Astrocyte (in vitro differentiated cells and primary cell): ENCODE measurements at places on chromosomes 5 and 9. TPM values are rescaled to one million over a fixed set of nuclear protein-coding genes. Genes with fewer than 3 reads are reported as not detected.

GRCh38 chr5:164013077-164013670 is 507.8 kb downstream of the MAT2B start:
- no peaks in the 10 kb centered on the region for H3K36me3 ChIP-seq
- DNase-seq: peak; percentile 52
- no peaks in the 10 kb centered on the region for H3K4me1 ChIP-seq
- H3K27ac ChIP-seq: no peak overlapping the region
- H3K4me3 ChIP-seq: no peak overlapping the region
- H3K27me3 ChIP-seq: no peaks in the 10 kb centered on the region

DNA sequence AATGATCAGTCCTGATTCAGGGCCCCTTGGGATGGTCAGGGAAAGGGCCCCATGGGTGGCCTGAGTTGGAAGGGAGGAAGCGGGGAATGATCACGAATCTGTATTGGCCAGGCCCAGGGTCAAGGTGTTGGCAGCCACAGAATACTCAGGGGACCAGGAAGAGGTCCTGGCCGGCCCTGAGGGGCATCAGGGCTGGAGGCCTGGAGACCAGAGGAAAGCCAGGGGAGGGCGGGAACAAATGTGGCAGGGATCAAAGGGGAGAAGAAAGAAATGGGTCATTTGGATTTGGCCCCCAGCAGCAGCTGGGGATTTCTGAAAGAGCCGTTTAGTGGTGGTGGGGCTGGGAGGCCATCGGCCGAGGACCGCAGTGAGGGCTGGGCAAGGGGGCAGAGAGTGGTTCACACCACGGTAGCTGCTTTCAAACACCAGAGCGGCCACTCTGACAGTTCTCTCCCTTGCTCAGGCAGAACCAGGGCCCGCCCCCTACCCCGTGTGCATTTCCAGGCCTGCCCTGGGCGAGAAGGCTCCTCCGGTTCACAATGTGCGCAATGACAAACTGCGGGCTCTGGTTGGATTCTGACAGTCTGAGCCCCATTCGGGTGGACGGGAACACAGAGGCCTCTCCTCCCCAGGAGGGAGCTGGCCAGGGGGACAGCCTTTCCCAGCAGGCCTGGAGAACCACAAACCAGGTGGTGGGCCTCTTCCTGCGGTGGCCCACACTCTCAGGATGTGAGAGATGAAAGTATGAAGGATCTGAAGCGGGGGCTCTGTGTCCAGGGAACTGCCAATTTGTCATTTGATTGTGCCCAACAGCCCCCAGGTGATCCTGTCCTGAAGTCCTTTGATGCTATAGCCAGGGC is 220.3 kb upstream of the IER5L start:
- no peak overlapping the region for H3K27ac ChIP-seq
- peaks cover 4% of the 10 kb centered on the region for H3K4me1 ChIP-seq
- H3K36me3 ChIP-seq: no peaks in the 10 kb centered on the region
- no peak for DNase-seq

Gene PCDHGA8
- total RNA-seq: 1.0 and 1.2 TPM in 2 replicates

- no peak overlapping the region for H3K27ac ChIP-seq
- H3K4me1 ChIP-seq: peaks cover 2% of the 10 kb centered on the region
- no peak overlapping the region for H3K4me3 ChIP-seq
- H3K27me3 ChIP-seq: peaks cover 39% of the 10 kb centered on the region
- DNase-seq: no peak
Observed at GRCh38 chr5:76401801-76402250, 1.3 kb upstream of the IQGAP2 start.

GRCh38 chr5:90338712-90339372 is 70.7 kb downstream of the CETN3 start:
- no peaks in the 10 kb centered on the region for H3K4me1 ChIP-seq
- no peaks in the 10 kb centered on the region for H3K36me3 ChIP-seq
- no peak for DNase-seq
- no peak overlapping the region for H3K4me3 ChIP-seq

DNA sequence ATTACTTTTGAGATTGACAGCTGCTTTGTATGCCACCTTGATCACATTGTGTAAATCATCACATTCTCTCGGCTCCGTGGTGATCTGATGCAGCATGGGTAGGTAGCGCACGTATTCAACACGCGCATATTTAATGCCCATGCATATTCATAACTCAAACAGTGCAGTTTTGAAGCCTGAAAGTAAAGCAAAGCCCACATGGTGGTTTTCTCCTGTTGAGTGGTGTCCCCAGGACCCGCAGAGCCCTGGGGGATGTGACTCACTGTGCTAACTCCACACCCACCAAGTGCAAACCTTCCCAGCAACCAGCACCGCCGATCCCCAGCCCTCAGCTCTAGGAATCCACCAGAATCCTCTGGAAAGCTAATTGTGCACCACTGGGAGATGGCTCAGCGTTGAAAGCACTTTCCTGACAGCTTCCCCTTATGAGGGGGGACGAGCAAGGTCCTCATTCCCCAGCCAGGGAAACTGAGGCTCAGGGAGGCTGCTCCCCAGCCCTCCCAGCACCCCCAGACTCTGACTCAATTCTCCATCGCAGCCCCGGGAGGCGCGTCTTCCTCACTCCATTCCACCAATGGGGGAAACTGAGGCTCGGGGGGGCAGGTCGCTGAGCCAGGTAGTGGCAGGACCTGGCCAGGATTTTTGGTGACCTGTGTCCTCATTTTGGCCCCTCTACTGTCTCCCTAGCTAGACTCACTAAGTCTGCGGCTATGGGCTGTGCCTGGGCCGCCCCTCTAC is 46.4 kb downstream of the SARDH start:
- H3K4me1 ChIP-seq: peaks cover 15% of the 10 kb centered on the region
- no peak overlapping the region for H3K27ac ChIP-seq
- DNase-seq: peak; percentile 40
- H3K27me3 ChIP-seq: no peaks in the 10 kb centered on the region

Gene SLC28A3
- 0.29 and 0.30 TPM in 2 replicates for total RNA-seq

- no peak overlapping the region for H3K27ac ChIP-seq
- H3K4me3 ChIP-seq: no peak overlapping the region
- H3K27me3 ChIP-seq: peaks cover 3% of the 10 kb centered on the region
- H3K4me1 ChIP-seq: no peaks in the 10 kb centered on the region
Observed at GRCh38 chr9:116656501-116656971, 30.6 kb upstream of the TRIM32 start.

Gene PCDHGA11
- 5.3 and 5.8 TPM in 2 replicates for total RNA-seq

GRCh38 chr9:88536951-88537760 is 2.2 kb downstream of the NXNL2 start:
- no peaks in the 10 kb centered on the region for H3K27me3 ChIP-seq
- no peak overlapping the region for H3K4me3 ChIP-seq
- no peaks in the 10 kb centered on the region for H3K36me3 ChIP-seq
- peaks cover 42% of the 10 kb centered on the region for H3K4me1 ChIP-seq

Gene EFNA5
- total RNA-seq: 50.5 and 59.3 TPM in 2 replicates

Gene KYAT1
- total RNA-seq: 9.3 and 10.1 TPM in 2 replicates

DNA sequence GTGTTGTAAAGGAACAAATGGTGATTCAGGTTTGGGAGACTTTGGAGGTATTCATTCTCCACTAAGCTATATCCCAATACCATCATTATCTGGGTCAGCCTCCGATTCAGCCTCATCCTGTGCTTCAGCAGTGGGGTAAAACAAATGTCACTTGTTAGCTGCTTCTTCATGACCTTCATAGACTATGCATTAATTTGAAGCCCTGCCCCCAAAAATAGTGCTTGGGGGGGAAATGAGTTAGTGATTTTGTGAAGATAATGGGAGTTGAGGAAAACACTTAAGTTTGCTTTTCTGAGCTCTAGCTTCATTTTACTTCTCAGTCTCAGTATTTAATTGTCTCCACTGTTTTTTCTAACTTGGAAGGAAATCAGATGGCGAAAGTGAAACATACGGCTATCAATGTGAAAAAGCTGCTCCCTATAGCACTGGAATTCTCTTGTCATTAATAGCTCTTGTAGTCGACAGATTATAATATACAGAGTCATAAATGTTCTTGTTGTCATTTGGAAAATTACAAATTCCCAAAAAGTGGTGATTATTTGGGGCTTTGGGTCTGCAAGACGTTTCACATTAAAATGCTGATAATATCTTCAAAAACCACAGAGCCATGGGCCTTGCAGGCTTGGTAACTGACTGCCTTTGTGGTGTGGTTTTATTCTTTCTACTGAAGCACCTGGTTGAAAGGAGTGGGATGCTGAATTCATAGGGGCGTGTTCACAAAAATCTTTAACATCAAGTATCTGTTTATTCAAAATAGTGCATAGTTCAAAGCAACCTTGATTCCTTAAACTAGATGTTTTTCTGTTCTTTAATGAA is 40.0 kb downstream of the PIK3R1 start:
- H3K4me3 ChIP-seq: no peak overlapping the region
- H3K27ac ChIP-seq: no peak overlapping the region

Gene MACIR
- total RNA-seq: 19.5 and 27.1 TPM in 2 replicates

Gene KIAA0825
- total RNA-seq: 2.5 and 2.9 TPM in 2 replicates

DNA sequence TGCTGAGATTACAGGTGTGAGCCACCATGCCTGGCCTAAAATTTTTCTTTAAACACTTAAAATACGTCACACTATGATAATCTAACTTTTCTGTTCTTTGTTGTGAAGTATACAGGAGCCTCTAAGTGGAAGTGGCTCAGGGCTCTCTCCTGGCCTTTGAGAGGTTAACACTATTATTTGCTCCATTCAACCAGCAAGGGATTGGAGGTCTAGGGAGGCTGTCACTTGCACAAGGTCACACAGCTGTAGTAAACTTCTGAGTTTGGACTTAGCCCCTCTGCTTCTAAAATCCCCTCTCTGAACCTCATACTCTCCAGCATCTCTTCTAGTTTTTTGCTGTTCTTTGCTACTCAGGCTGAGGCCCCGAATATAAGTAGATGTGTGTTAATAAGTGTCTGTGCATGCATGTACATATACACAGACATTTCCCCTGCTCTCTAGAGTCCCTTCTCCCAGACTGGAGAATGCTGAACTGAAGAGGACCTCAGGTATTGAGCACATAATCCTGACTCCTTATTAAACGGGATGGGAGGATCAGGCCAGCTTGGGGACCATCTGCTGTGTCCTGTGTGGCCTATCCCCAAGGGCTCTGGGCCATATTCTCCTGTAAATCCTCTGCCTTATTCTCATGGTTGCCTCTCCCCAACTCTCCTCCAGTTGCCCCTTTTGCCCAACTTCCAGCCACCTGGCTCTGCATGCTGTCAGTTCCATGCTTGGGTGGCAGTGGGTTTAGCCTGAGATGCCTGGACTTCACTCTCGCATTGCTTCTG is 87.0 kb upstream of the SPRY4 start:
- no peak overlapping the region for H3K4me3 ChIP-seq
- no peaks in the 10 kb centered on the region for H3K4me1 ChIP-seq
- H3K36me3 ChIP-seq: no peaks in the 10 kb centered on the region
- no peaks in the 10 kb centered on the region for H3K27me3 ChIP-seq
- no peak for DNase-seq
- no peak overlapping the region for H3K27ac ChIP-seq

- DNase-seq: no peak
- H3K36me3 ChIP-seq: no peaks in the 10 kb centered on the region
- H3K4me3 ChIP-seq: no peak overlapping the region
- H3K27ac ChIP-seq: no peak overlapping the region
- no peaks in the 10 kb centered on the region for H3K27me3 ChIP-seq
Observed at GRCh38 chr5:54220230-54221040, 89.9 kb downstream of the ARL15 start.

Gene SYK
- total RNA-seq: 0.07 and 0.41 TPM in 2 replicates

Gene IFNA4
- not detected in 2 replicates for total RNA-seq

GRCh38 chr9:121783521-121784507 is 132.4 kb downstream of the DAB2IP start:
- DNase-seq: no peak
- H3K27ac ChIP-seq: no peak overlapping the region
- no peak overlapping the region for H3K4me3 ChIP-seq
- H3K36me3 ChIP-seq: peaks cover 4% of the 10 kb centered on the region

- H3K4me3 ChIP-seq: no peak overlapping the region
- no peaks in the 10 kb centered on the region for H3K4me1 ChIP-seq
- DNase-seq: no peak
- no peaks in the 10 kb centered on the region for H3K36me3 ChIP-seq
Observed at GRCh38 chr9:108235609-108236008, 620.2 kb downstream of the ACTL7B start.

- H3K4me3 ChIP-seq: no peak overlapping the region
- peaks cover 43% of the 10 kb centered on the region for H3K4me1 ChIP-seq
- no peaks in the 10 kb centered on the region for H3K27me3 ChIP-seq
- no peak overlapping the region for H3K27ac ChIP-seq
- H3K36me3 ChIP-seq: no peaks in the 10 kb centered on the region
Observed at GRCh38 chr9:131728961-131729360, 10.9 kb downstream of the RAPGEF1 start.

Gene MARCOL
- total RNA-seq: not detected in 2 replicates

Gene RGS14
- total RNA-seq: 7.8 and 11.3 TPM in 2 replicates

DNA sequence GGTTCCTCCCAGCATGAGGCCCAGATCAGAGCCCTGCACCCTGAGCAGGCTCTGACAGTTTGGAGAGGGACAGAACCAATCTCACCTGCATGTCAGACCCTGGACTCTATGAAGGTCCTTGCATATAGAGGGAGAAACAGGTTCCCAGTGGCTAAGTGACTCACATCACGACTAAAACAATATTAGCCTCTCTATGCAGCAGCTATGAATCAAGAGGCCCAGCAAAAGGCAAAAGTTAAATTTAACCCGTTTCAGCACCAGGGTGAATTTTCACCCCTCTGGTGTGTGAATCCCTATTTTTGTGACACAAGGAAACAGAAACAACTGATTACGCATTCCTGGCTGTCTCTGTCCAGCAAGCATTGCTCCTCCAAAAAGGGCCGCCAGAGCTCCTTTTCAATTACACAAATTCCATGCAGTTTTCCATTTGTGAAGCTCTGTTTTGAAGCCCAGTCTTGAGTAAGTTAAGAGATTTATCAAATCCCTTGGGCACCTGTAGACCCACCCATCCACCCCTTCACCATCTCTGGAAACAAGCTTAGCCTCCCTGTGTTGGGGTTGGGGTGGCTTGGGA is 136.6 kb downstream of the GABBR2 start:
- no peak for DNase-seq
- H3K27ac ChIP-seq: no peak overlapping the region
- peaks cover 8% of the 10 kb centered on the region for H3K27me3 ChIP-seq
- H3K4me3 ChIP-seq: no peak overlapping the region
- H3K4me1 ChIP-seq: peaks cover 16% of the 10 kb centered on the region

GRCh38 chr5:4098226-4098625 is 502.6 kb downstream of the IRX1 start:
- no peak overlapping the region for H3K27ac ChIP-seq
- H3K27me3 ChIP-seq: no peaks in the 10 kb centered on the region
- H3K4me1 ChIP-seq: no peaks in the 10 kb centered on the region

- H3K27ac ChIP-seq: no peak overlapping the region
- H3K36me3 ChIP-seq: no peaks in the 10 kb centered on the region
- no peak for DNase-seq
- H3K4me3 ChIP-seq: no peak overlapping the region
- H3K27me3 ChIP-seq: no peaks in the 10 kb centered on the region
- H3K4me1 ChIP-seq: no peaks in the 10 kb centered on the region
Observed at GRCh38 chr5:143447983-143448382, 44.5 kb upstream of the NR3C1 start.

DNA sequence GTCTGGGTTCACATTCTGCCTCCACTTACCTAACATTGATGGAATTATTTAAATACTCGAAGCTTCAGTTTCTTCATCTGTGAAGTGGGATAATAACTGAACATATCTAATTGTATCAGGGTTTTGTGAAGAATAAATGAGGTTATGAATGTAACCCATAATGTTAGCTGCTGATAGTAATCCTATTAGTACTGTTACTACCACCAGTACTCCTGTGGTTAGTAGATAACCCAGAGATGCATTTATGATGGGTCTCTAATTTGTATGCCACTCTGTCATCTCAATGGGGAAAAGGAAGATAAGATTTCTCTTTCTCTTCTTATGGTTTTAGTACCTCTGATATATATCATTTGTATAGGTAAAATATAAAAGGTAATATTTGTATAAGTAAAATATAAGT is 16.0 kb downstream of the CPEB4 start:
- peaks cover 8% of the 10 kb centered on the region for H3K4me1 ChIP-seq
- peaks cover 3% of the 10 kb centered on the region for H3K36me3 ChIP-seq
- DNase-seq: no peak
- no peak overlapping the region for H3K4me3 ChIP-seq
- no peaks in the 10 kb centered on the region for H3K27me3 ChIP-seq
